ENCODE measurements at places on chromosomes 16 and 17.

- no peak for DNase-seq
Observed at GRCh38 chr16:90035902-90036301, 16.6 kb upstream of the DBNDD1 start.

- no peak for DNase-seq
Observed at GRCh38 chr16:65172356-65172755, 50.5 kb upstream of the CDH11 start.

DNA sequence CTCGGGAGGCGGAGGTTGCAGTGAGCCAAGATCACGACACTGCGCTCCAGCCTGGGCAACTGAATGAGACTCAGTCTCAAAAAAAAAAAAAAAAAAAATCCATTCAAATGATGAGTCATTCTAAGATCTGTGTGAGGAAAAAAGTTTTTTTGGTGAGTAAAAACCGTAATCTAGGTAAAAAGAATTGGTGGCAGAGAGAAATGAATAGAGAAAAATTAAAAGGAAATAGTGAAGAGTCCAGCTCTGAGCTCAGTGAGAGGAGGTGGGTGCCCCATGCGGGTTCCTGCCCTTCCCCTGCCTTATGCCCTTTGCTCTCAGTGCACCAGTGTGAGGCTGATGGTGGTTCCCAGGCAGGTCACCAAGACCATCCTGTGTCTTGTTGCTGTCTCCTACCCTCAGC is 20.9 kb downstream of the GAN start:
- no peak for DNase-seq

DNA sequence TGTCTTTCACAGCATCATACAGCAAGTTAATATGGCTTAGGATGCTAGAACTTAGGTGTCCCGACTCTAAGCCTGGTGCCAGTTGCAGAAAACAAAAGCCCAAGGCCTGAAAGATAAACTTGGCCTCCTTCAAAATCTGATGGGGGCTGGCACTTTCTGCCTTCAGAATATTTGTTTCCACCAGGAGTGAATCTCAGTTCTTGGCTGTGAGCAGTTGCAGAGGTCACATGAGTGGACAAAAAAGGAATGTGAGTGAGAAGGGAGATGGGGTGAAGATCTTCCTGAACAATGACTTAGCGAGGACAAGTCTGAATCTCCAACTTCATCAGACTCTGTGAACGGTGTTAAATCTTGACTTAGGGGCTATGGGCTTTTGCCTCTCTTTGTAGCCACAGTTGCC is 46.6 kb downstream of the HOXB1 start:
- no peak for DNase-seq

DNA sequence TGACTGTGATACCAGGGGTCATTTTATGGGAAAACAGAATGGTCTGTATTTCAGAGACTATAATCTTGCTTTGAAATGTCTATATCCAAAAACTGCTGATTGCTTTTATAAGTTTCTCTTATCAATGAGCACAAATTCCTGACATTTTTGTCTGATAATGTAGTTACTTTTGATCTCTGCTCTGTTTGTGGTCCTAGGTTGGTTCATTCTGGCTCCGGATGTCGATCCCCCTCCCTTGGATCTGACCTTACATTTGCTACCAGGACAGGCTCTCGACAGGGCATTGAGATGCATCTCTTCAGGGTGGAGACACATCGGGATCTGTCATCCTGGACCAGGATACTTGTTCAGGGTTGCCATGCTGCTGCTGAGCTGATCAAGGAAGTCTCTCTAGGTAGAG is 27.3 kb upstream of the VPS4A start:
- no peak for DNase-seq

DNA sequence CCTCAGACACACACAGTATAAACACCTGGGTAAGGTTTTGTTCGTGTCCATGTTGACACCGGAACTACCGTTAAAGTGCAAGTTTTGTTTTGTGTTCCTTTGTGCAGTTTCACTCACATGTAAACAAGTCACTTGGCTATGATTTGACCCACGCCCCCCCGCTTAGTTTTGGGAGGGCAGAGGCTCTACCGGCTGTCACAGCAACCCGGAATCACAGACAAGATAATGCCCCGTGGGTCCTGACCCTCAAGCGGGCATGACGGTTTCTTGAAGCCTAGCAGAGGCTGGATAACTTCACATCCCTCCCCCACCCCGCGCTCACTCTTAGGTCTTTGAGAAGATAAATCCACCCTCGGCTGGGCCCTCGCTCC is 1.7 kb downstream of the RASD1 start:
- DNase-seq, result no peak

GRCh38 chr16:81530296-81530721 is 85.7 kb downstream of the CMIP start:
- no peak for DNase-seq

GRCh38 chr16:29664091-29664921 is 1.3 kb downstream of the SPN start:
- peak; percentile 50 for DNase-seq

- DNase-seq, result no peak
Observed at GRCh38 chr16:87070657-87071056, 246.5 kb downstream of the C16orf95 start.

- no peak for DNase-seq
Observed at GRCh38 chr16:84749815-84750214, 50.0 kb downstream of the USP10 start.

GRCh38 chr17:41500131-41500911 is 5.1 kb downstream of the KRT13 start:
- peak; percentile 71 for DNase-seq

DNA sequence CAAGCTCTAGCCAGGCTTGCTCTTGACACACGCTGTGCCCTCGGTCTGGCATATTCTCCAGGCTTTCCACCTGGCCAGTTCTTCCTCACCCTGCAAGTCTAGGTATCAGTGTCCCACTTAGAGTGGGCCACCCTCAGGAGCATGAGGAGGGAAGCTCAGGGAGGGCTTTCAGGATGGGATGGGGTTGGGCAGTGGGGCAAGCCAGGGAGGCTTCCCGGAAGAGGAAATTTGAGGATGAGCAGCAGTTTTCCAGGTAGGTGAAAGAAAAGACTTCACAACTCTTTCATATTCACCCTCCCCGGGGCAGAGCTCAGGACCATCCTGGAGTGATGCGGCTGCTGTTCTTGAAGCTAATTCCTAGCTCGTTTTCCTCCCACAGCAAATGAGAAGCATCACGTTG is 14.5 kb upstream of the LDHD start:
- DNase-seq, result no peak

Measured in CD14-positive monocyte (primary cell).